ENCODE measurements at places on chromosomes 13 and 19. TPM values are rescaled to one million over a fixed set of nuclear protein-coding genes. Genes with fewer than 3 reads are reported as not detected.

DNA sequence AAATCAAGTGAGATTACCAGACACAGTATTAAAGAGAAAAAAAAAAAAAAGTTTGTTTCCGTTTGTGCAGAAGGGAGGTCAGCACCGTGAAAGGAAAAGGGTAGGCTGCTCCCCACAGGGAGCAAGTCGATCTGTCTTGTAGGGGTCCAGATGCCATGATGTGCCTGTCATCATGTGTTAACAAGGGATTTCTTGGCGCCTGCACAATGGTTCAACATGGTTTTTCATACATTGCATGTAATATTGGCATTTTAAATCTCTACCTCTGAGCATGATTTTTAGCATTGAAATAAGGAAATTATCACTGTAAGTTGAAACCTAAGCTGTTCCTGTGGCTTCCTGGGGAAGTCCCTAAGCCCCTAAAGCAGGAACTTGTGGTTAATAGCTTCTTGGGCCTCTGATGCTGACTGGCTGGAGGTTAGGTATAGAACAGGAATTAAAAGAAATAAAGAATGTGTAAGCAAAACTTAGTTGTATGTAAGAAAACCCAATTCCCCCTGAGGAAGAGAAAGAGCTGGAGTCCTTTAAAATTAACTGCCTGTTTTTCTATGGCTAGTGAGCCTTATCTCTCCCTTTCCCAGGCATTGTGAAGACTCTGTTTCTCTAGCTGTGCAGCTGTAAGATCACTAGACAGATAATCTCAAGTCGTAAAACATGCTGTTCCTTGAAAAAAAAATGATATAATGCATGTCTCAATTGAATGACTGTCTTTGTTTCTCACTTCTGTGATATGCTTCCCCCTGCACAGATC, 7.4 kb upstream of the FCGBP start:
- H3K36me3 ChIP-seq = no peaks in the 10 kb centered on the region
- no peak overlapping the region for H3K27ac ChIP-seq
- H3K4me1 ChIP-seq = no peaks in the 10 kb centered on the region
- DNase-seq = no peak
- H3K4me3 ChIP-seq = no peak overlapping the region

DNA sequence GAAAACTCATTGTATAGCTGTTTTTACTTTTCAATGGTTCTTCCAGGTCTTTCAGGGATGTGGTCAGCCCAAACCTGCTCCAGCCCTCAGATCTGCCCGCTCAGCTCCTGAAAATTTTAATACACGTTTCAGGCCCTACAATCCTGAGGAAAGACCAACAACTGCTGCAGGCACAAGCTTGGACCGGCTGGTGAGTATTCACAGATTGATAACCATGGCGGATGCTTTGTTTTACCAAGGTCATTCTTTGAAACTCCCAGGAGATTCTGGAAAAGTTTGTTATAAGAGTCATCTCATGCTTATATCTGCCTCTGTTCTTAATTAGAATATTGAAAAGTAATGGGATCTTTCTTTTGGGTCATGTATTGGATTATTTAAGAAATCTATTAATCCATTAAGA, 173.5 kb downstream of the DCT start:
- DNase-seq = no peak
- H3K27ac ChIP-seq = no peak overlapping the region
- H3K4me3 ChIP-seq = no peak overlapping the region
- no peaks in the 10 kb centered on the region for H3K27me3 ChIP-seq
- no peaks in the 10 kb centered on the region for H3K36me3 ChIP-seq
- no peaks in the 10 kb centered on the region for H3K4me1 ChIP-seq

- H3K4me1 ChIP-seq = no peaks in the 10 kb centered on the region
- H3K27me3 ChIP-seq = no peaks in the 10 kb centered on the region
- no peak for DNase-seq
- H3K27ac ChIP-seq = no peak overlapping the region
- H3K36me3 ChIP-seq = no peaks in the 10 kb centered on the region
Observed at GRCh38 chr13:82096256-82096655, 1755.3 kb upstream of the SPRY2 start.

The FPR3 gene
- 3.6 TPM for polyA plus RNA-seq

The ZNF763 gene
- polyA plus RNA-seq = 3.3 TPM

The ALG5 gene
- polyA plus RNA-seq = 15.0 TPM

- H3K27ac ChIP-seq = no peak overlapping the region
- no peaks in the 10 kb centered on the region for H3K27me3 ChIP-seq
- DNase-seq = no peak
- no peaks in the 10 kb centered on the region for H3K4me1 ChIP-seq
- H3K36me3 ChIP-seq = no peaks in the 10 kb centered on the region
- H3K4me3 ChIP-seq = no peak overlapping the region
Observed at GRCh38 chr19:29266001-29266400, 53.0 kb upstream of the UQCRFS1 start.

DNA sequence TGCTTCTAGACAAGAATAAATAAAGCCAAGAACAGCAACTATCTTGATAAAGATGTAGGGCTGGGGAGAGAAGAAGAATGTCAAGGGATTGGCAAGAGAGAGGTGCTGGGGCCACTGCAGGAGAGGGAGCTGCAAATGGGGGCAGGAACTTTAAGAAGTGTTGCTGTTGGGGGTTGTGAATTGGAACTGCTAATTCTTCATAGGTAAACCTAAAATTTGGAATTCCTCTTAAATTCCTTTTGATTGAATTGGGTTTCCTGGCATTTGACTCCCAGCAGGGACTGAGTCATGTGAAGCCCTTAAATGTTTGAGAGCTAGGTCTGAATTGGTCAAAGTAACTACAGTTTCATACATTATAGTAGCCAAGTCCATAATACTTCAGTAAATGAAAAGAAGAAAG, 305.6 kb upstream of the TMTC4 start:
- H3K4me3 ChIP-seq = no peak overlapping the region
- H3K27ac ChIP-seq = no peak overlapping the region
- H3K4me1 ChIP-seq = no peaks in the 10 kb centered on the region
- H3K27me3 ChIP-seq = no peaks in the 10 kb centered on the region
- H3K36me3 ChIP-seq = no peaks in the 10 kb centered on the region

- H3K27me3 ChIP-seq = no peaks in the 10 kb centered on the region
- no peak overlapping the region for H3K27ac ChIP-seq
- no peak for DNase-seq
- H3K36me3 ChIP-seq = no peaks in the 10 kb centered on the region
Observed at GRCh38 chr13:40343550-40344269, 322.7 kb downstream of the FOXO1 start.

The TMEM190 gene
- 0.26 TPM for polyA plus RNA-seq

The ZNF844 gene
- polyA plus RNA-seq = 2.5 TPM

The ZNF98 gene
- polyA plus RNA-seq = not detected

- no peaks in the 10 kb centered on the region for H3K36me3 ChIP-seq
- DNase-seq = no peak
- H3K4me1 ChIP-seq = no peaks in the 10 kb centered on the region
- no peak overlapping the region for H3K27ac ChIP-seq
- H3K4me3 ChIP-seq = no peak overlapping the region
Observed at GRCh38 chr13:38582133-38582532, 104.7 kb upstream of the FREM2 start.

The GRIN3B gene
- 0.04 TPM for polyA plus RNA-seq

The VRK3 gene
- 45.8 TPM for polyA plus RNA-seq

- H3K27me3 ChIP-seq = no peaks in the 10 kb centered on the region
Observed at GRCh38 chr13:91523116-91523515, 124.7 kb downstream of the GPC5 start.

DNA sequence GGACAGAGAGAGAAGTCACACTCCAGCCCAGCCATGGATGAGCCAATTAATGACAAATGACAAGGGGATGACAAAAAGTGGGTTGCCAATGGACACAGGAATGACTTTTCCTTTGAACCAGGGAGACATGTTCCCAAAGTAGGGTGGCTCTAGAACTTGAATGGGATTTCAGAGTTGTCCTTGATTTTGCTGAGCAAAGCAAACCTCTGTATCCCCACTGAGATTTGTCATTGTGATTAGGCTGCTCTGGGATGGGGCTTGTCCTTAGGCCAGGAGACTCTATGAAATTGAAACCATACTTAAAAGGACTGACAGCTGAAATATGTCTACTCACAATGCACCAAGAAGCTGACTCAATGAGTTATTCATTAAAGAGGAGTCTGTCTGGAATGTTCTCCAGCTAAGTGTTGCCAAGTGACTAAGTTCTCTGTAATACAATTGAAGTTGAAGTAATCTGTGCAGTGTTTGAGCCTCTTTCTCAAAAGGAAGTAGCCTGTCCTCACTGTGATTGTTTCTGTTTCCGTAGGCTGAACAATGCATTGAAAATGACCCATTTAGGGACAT, 69.0 kb upstream of the PCDH9 start:
- no peaks in the 10 kb centered on the region for H3K36me3 ChIP-seq
- no peaks in the 10 kb centered on the region for H3K27me3 ChIP-seq
- DNase-seq = no peak
- no peaks in the 10 kb centered on the region for H3K4me1 ChIP-seq
- H3K4me3 ChIP-seq = no peak overlapping the region
- H3K27ac ChIP-seq = no peak overlapping the region

The POLR2I gene
- 52.0 TPM for polyA plus RNA-seq

The PRKCG gene
- polyA plus RNA-seq = under 0.01 TPM

The KCNC3 gene
- polyA plus RNA-seq = 0.92 TPM

DNA sequence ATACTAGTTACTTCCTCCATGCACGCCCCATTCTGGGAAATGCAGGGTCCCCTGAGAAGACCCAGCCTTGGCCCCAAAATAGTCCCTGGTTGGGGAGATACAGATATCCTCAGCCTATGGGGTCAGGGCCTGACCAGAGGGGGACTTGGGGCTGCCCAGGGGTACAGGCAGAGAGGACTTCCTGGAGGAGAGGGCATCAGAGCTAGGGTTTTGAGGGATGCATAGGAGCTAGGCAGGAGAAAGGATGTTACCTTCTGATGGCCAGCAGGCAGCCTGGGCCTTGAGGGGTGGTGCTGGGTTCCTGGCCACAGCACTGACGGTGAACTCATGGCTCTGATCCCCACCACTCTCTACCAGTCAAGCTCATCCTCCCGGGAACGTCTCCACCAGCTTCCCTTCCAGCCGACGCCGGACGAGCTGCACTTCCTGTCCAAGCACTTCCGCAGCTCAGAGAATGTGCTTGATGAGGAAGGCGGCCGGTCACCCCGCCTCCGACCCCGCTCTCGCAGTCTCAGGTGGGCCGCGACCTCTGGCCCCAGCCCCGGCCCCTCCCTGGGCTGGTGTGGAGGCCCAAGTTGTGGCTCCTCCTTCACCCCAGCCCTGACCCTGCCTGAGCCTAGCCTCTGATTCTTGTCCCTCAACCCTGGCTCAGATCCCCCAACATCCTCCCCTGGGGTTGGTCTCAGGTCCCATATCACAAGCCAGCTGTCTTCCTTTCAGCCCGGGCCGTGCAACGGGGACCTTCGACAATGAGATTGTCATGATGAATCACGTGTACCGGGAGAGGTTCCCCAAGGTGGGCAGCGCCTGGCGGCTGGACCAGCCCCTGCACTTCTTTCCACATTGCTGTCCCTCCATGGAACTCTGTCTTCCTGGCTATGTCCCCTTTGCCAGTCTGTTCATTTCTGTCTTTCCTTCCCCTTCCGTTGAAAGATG, 25.6 kb downstream of the MAST3 start:
- H3K4me1 ChIP-seq = peaks cover 13% of the 10 kb centered on the region
- H3K36me3 ChIP-seq = no peaks in the 10 kb centered on the region
- DNase-seq = no peak
- no peaks in the 10 kb centered on the region for H3K27me3 ChIP-seq
- H3K27ac ChIP-seq = no peak overlapping the region
- H3K4me3 ChIP-seq = no peak overlapping the region

The DACH1 gene
- polyA plus RNA-seq = 1.8 TPM

The IGSF23 gene
- not detected for polyA plus RNA-seq

The CEACAM4 gene
- polyA plus RNA-seq = 1.6 TPM

GRCh38 chr13:39895254-39895653, 239.8 kb downstream of the COG6 start:
- H3K27me3 ChIP-seq = no peaks in the 10 kb centered on the region
- H3K4me1 ChIP-seq = peaks cover 8% of the 10 kb centered on the region
- no peak overlapping the region for H3K4me3 ChIP-seq
- no peak overlapping the region for H3K27ac ChIP-seq
- H3K36me3 ChIP-seq = no peaks in the 10 kb centered on the region
- DNase-seq = no peak

GRCh38 chr19:53541971-53542370, 4.0 kb downstream of the ZNF331 start:
- peaks cover 5% of the 10 kb centered on the region for H3K4me1 ChIP-seq
- no peaks in the 10 kb centered on the region for H3K27me3 ChIP-seq
- no peak overlapping the region for H3K4me3 ChIP-seq

DNA sequence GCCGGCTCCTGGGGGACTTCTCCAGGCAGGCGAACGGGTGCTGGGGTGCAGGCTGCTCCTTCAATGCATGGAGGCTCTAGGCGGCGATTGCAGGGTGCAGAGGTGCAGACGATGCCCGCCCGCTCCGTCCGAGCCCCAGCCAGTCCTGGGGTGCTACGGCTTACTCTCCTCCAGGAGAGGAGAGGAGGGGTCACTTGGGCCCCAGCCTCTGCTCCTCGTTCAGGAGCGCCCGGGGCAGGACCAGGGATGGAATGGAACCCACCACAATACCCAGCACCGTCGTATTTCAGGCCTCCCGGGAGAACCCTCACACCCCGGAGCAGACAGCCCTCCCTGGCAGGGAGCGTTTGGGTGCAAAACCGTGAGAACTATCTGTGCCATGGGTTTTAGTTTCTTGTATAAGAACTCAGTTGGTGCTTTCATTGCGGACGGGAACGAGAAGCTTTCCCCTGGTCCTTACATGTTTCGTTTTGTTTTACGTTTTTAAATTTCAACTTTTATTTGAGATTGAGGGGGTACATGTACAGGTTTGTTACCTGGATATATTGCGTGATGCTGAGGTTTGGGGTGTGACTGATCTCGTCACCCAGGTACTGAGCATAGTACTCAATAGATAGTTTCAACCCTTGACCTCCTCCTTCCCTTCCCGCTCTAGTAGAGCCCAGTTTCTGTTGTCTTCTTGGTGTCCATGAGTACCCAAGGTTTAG, 46.8 kb downstream of the ARHGEF18 start:
- DNase-seq = no peak
- no peaks in the 10 kb centered on the region for H3K27me3 ChIP-seq
- peaks cover 41% of the 10 kb centered on the region for H3K4me1 ChIP-seq
- peak overlapping the region; percentile 85 for H3K4me3 ChIP-seq

The SCN1B gene
- 9.6 TPM for polyA plus RNA-seq

GRCh38 chr13:73230716-73231115, 171.9 kb downstream of the KLF5 start:
- H3K27me3 ChIP-seq = no peaks in the 10 kb centered on the region
- H3K4me3 ChIP-seq = no peak overlapping the region
- H3K27ac ChIP-seq = no peak overlapping the region

DNA sequence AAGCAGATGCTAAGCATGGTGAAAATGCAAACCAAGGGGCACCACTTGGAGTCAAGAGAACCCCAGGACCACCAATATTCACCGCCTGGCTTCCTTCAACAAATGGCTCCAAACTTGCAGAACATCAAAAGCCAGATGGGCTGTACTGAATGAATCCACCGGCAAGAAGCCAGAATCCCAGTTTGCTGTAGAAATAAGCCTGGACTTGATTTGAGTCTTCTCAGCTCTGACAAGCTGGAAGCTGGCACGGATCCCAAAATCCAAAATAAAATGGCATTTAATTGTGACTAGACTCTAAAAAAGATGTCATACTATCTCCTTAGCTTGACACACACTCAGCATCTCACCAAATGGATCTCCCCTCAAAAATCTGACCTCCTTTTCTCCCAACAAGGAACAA, 11.9 kb downstream of the EFNB2 start:
- no peak overlapping the region for H3K27ac ChIP-seq
- H3K4me1 ChIP-seq = peaks cover 81% of the 10 kb centered on the region
- DNase-seq = no peak
- H3K27me3 ChIP-seq = no peaks in the 10 kb centered on the region
- no peak overlapping the region for H3K4me3 ChIP-seq

The KLK10 gene
- polyA plus RNA-seq = 0.69 TPM

GRCh38 chr19:5943623-5944022, 29.6 kb downstream of the CAPS start:
- H3K4me3 ChIP-seq = no peak overlapping the region
- peaks cover 65% of the 10 kb centered on the region for H3K4me1 ChIP-seq
- H3K27me3 ChIP-seq = no peaks in the 10 kb centered on the region
- no peak for DNase-seq

All from sigmoid colon (tissue), 7 donors.